ENCODE measurements at places on chromosomes 2 and 18.
A peak's percentile ranks its signal among the peaks of the same experiment; 100 is the strongest.

DNA sequence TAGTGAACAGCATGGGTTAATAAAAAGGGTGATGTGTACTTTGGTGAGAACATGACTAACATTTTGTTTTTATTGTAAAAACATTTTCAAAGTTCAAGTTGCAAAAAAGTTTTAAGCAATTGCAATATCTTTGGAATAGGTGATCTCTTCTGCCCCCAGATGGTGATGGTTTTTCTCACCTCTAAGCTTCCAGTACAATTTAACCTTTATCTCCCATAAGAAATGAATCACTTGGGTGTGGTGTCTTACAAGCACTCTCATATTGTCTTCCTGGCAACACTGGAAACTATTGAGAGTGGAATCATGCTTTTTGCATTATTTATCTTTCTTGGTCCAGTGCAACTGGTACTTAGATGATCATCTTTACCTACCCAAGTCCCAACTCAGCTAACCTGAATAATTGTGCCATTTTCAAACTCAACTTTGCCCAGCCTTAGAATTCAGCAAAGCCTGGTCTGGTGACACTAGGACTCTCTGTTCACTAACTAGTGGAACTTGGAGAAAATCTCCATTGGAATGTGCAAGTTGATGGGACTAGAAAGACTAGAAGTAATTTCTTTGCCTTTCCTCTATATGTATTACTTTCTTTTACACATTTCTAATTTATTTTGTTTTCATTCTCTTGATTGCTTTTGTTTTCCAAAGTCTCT lies 964.7 kb upstream of the ZEB2 start:
- no peak for DNase-seq

GRCh38 chr2:2838548-2838845 lies 507.4 kb upstream of the MYT1L start:
- no peak for DNase-seq

DNA sequence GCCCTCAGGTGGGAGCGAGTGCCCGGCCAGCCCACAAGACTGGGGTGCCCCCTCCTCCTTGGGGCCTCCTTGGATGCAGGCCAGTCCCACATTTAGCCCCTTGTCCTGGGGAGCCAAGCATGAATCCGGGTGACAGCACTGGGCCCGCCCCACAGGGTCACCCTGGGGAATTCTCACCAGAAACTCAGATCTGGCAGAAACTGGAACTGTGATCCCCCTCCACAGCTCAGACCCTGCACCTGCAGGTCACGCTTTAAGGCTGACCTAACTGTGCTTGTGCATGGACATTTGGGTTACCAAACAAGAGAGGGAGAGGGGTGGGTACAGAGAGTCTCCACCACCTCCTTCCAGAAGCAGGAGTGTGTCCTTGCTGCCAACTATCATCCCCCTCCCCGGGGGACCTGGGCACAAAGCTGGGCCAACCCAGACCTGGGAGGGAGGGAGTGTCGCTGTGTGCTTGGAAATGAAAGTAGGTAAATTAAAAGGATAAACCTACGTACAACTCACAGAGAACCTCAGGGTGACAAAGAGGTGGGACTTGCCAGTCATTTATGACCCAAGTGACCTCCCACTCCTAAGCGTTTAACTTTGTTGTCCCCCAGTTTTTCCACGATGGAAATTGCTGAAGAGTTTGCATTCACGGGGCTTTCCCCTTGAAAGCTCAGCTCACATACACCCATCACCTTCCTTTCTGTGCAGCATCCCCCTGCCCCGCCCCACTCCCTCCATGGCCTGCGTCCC lies 9.1 kb downstream of the ITM2C start:
- no peak for DNase-seq

GRCh38 chr2:164917296-164917903 lies 37.9 kb downstream of the SLC38A11 start:
- DNase-seq, result no peak

GRCh38 chr2:117958186-117958585 lies 55.7 kb downstream of the CCDC93 start:
- no peak for DNase-seq

DNA sequence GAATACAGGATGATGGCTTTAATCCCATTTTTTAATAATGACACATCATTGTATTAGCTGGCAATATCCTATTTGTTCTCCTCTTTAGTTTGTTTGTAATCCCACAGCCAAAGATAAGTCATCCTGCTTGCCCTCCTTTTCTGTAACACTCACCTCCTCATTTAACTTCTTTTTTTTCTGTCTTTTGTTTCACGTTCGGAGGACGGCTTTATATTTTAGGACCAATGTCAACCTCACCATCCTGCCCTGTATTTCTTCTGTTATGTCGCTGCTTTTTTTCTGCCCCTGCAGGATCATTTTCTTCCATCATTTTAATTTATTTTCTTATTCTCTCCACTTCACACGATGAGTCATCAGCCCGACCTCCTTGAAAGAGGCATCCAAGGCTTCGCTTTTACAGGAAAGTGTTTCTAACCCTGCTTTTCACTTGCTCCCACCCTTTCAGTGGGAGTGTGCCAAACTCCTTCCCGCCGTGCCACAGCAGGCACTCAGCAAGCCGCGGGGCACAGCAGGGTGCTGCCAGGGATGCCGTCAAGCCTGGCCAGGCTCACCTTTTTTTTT lies 11.4 kb downstream of the RAB31 start:
- DNase-seq, result no peak

DNA sequence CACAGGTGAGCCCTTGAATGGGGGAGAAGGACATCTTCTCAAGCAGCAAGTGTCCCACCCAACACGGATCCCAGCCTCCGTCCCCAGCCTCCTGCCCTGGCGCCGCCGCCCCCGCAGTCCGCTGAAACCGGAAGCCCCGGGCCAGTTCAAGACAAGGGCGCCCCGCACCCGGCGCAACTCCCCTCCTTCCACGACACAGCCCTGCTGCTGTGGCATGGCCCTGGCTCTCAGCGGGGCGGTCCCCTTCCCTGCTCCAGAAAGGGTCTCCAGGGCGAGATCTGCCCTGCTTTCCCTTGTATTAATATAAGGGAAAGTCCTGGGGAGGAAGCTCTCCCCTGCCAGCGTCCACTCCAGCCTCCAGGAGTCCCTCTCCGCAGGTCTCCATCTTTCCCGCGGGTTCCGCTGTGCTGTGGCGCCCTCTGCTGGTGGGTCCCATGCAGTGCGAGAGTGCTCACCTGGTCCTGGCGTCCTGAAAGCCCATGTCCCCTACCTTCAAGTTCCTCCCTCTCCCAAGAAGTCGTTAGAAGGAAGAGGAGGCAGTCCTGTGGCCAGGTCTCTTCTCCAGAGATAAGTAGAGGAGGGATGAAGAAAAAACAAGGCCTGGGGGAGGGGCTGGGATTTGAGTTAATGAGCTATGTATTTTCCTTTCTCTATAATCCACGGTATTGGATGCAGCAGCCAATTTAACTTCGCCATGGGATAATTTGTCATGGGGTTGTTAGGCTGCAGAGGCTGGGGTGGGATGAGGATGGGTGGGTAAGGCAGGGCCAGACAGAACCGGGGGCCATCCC lies 176.0 kb downstream of the SMAD2 start:
- peak; percentile 25 for DNase-seq

DNA sequence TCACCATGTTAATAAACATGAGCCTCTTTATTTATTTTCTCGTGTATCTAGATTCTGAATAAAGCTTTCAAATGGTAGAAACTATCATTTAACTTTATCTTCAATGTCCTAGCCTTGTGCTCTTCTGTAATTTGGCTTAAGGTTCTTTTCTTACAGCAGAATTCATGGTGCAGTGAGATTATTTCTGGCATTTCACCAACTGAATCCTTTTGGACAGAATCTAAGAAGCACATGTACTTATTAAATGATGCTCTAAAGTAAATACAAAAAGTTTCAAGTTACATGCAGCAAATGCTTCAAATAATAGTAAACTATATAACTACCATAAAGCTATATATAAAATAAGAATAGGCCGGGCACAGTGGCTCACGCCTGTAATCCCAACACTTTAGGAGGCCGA lies 65.9 kb downstream of the AP1S3 start:
- DNase-seq, result no peak

GRCh38 chr2:151344906-151345305 lies 12.5 kb upstream of the TNFAIP6 start:
- no peak for DNase-seq

- DNase-seq, result no peak
Measured at GRCh38 chr2:145323512-145323911, 803.6 kb upstream of the ZEB2 start.

- no peak for DNase-seq
Measured at GRCh38 chr2:72561621-72562318, 264.1 kb downstream of the EXOC6B start.

GRCh38 chr2:69641887-69642708 lies 1.4 kb downstream of the AAK1 start:
- DNase-seq, result no peak

- no peak for DNase-seq
Measured at GRCh38 chr18:73461038-73461779, 593.4 kb upstream of the NETO1 start.

GRCh38 chr2:103005393-103005792 lies 243.6 kb downstream of the TMEM182 start:
- no peak for DNase-seq

- no peak for DNase-seq
Measured at GRCh38 chr2:159177957-159178356, 108.5 kb downstream of the WDSUB1 start.

- DNase-seq, result no peak
Measured at GRCh38 chr2:182240862-182241371, 185.9 kb downstream of the PDE1A start.

DNA sequence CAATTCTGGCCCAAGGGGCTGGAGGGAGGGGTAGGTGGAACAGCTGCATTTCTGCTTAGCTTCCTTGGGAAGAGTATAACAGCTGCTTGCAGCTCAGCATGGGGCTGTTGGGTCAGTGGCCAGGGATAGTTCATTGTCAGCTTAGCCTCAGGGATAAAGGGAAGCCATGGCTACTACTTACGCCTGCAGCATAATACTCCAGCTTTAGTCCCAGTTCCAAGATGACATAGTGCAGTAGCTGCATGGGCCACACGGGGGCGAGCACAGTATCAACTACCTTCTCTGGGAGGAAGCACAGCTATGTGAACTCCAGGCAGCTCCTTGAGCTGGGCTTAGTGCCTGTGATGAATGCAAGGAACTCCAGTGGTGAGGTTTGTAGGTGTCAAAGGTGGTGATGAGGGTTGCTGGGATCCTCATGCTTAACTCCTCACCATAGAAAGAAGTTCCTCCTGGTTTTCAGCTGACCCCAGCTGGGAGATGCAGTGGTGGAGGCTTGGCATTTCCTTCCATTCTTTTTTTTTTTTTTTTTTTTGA lies 35.4 kb upstream of the RHOB start:
- DNase-seq, result peak; percentile 56

GRCh38 chr2:170177950-170178781 lies at the start of gene MYO3B:
Gene MYO3B, plus strand, starts transcription at chr2:170178147. Its CDS starts 141 bp downstream, at chr2:170178288.
- no peak for DNase-seq

DNA sequence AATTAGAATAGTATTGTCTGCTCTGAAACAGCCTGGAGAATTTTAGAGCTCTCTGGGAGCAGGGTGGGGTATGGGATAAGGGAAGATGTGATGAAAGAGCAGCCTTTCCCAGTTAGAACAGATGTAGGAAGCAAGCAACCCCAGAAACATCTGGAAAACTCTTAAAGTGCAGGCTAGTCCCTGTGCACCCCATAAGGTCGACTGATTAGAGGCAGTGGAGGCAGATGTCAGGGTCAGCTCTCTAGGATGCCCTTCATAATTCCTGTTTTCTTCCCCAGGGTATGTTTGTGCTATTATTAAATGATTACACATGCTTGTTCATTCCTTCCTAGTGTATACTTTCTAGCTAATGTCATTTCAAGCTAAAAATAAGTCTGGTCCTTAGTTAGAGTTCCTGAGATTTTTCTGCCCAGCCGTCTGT lies 41.7 kb downstream of the PTPRM start:
- no peak for DNase-seq

DNA sequence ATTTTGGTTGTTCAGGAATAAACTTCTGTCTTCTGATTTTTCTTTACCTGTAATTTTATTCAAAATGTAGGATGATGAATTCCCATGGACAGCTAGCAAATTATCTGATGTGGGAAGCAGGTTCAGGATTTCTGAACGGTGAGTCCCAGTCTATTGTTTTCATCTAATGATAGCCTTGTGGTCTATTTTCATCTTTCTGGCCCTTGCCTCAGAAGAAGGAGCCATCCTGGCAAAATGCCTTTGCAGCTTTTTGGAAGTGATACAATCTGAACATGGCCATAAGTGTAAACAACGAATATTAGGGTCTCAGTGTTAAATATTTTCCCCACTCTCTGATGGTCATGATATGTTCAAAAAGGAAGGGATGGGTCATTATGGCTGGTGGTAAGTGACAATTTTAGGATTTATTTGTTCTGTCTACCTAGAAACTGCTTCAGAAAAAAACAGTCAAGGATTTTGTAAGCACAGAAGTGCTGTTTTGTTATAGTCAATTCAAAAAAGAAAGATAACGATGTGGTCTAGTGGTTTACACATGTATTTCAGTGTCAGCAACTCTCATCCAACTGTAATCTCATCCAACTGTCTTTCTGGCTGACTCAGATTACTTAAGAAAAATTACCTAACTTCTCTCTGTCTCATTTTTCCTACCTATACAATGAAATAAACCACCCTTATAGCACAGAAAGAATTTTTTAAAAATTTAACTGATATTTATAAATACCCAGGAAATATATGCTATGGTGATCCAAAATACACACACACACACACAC lies 272.6 kb upstream of the ERBB4 start:
- no peak for DNase-seq

DNA sequence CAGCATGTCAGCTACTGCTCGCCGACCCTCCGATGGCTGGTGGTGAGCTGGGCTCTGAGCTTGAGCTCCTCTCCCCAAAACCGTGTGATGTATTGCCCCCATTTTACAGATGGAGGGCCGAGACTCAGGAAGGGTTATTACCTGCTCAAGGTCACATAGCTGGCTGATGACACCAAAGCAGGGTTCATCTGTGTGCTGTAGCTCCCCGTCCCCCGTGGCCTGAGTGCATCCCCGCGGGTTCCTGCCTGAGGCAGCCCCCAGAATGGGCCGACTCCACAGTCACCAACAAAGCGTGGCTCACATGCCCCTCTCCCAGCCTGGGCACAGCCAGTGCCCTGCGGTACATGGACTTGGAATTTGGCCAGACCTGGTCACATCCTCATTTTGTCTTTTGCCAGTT lies 198.6 kb downstream of the TFCP2L1 start:
- no peak for DNase-seq

GRCh38 chr18:332721-333510 lies 65.1 kb upstream of the THOC1 start:
- no peak for DNase-seq
